Motor neuron (in vitro differentiated cells): ENCODE measurements at places on chromosomes 5 and 9.

DNA sequence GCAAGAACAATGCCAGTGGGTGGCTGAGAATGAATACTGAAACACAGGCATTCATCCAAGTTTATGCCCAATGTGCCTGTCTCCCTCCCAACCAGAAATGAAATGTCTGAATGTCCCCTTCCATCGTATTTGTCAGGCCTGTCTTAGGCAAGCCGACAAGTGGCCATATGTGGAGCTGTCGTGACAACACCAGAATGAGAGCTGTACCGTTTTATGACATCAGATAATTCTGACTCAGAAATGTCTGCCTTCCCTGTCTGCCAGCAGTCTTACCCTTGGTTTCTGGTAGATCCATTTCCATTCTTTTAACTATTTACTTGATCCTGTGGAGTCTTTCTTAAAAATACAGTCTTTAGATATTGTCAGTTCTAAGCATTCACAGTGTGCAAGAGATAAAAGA lies 211.8 kb downstream of the NR3C1 start:
- ATAC-seq: no peak

GRCh38 chr9:89436963-89437625 lies 60.8 kb downstream of the SEMA4D start:
- ATAC-seq: no peak

- ATAC-seq: no peak
These were observed 271.3 kb downstream of the ZSWIM6 start for GRCh38 chr5:61603211-61603908.

- ATAC-seq: peak; percentile 92
These were observed at the start of gene GLIPR2 for GRCh38 chr9:36136272-36136893. Gene GLIPR2 (plus strand): TSS chr9:36136733. CDS start chr9:36136779, 46 bp downstream.

DNA sequence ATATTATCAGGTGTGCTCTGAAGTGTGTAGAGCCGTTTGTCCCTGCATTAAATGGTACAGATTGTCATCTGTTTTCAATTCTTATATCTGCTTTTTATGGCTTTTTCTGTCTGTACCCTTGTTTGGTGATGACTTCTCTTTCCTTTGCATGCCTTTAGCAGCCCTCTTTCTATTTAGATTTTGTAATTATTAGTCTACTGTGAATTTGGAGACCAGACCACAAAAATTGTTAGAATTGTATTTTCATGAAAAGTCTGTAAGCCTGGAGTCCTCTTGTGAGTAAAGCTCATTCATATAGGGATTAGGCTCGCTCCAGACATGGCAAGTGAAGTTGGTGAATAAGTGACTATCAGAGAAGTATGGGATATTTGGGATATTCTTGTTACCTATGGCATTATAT lies 41.7 kb downstream of the NFX1 start:
- ATAC-seq: no peak

GRCh38 chr5:135063511-135064234 lies 29.6 kb upstream of the PITX1 start:
- ATAC-seq: no peak

DNA sequence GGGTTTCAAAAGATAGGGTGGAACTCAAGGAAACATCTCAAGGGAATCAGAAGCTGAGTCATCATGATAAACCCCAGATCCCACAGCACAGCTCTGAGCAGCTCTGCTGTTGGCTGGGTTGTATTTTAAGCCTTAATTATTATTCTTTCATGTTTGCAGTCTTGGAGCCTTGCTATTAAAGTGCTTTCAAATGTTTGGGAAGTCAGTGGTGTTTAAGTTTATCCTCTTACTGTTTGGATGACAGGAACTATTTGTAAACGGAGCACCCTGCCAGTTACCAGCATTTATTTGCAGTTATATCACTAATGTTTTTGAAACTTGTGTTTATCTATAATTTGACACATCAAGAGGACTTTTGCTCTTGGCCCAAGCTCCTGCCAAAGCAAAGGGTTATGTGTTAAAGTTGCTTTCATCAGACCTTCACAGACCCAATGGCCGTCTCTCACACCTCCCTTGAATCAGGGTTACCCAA lies 141.1 kb upstream of the SPDL1 start:
- peak; percentile 57 for ATAC-seq

GRCh38 chr9:3497401-3497800 lies 28.4 kb downstream of the RFX3 start:
- ATAC-seq: peak; percentile 53

DNA sequence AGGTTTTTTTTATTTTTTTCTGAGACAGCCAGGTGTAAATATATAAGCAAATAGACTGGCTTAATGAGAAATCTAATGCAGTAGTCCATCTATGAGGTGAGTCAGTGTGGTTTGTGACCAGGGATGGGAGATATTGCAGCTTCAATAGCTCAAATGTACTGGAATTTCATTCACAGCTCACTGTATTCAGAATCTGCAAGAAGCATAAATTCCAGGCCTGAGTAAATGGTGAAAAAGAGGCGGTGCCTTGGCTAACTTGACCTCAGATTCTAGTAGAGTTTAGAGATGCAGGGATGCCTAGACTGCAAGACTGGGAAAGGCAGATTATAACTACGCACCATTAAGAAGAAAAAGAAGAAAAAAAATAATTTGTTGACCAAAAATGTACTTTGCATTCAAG lies 151.9 kb upstream of the SMC2 start:
- ATAC-seq: no peak

DNA sequence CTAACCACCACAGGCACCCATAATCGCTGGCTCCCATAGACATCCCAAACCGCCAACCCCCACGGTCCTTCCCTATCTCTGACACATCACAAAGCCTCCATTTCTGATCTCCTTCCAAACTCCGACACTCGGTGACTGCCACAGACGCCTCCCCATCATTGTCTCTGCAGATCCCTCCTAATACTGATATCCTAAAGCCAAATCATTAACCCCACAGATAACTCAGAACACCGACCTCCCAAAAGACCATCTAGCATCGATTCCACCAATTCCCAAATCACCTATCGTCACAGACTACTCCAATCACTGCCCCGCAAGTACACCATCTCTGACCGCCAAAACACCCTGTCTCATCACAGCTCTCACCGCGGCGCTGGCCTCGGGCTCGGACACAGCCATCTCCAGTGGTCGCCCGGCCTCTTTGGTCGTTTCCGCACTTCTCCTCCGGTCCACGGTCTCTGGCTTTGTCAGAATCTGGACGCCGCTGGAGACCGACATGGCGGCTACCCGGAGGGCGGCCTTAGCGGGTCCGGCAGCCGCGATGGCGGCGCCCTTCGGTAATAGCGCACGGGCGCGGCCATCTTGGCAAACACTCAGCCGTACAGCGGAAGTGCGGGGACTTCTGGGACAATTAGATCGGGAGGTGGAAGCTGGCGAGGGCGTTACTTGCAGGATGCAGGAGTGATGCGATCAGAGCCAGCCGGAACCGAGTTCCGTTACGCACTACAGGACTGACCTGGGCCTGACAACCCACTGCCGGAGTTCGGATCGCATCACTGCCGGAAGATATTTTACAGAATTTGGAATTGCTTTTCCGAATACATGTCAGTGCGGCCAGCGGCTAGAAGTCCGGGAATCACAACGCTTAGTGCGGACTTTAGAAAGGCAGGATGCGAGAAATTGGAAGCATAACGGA lies at the start of gene ZFP37:
TSS of gene ZFP37 (minus strand) at position 534 of the 916 bp plus-strand sequence. CDS start at position 498, 36 bp downstream.
- ATAC-seq: peak; percentile 98

DNA sequence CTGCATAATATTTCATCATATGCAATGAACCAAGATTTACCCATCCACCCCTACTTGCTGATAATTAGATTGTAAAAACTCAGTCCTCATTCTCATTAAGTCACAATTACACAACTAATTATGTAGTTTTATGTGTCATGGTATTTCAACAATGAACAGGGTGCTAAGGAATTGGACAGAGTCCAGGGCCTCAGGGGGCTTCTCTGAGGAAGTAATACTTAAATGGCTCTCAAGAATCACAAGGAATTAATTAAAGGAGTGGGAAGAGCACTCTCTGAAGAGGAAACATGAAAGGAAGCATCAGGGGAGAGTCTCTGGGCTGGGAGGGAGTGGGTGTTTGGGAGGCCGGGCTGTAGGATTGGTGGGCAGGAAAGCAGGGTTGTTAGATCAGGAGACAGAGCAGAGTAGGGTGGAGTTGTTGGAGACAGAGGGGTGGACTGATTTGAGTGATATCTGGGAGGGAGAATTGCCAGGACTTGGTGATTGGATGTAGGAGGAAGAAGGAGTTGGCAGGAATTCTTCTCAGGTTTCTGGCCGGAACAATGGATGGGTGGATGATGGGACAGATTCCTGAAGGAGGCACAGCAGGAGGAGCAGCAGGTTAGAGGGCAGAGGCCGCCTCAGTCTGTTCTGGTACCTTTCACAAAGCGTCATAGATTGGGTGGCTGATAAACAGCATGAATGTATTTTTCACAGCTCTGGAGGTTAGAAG lies 23.0 kb upstream of the NSG2 start:
- ATAC-seq: no peak

GRCh38 chr9:75438716-75439115 lies 350.4 kb downstream of the OSTF1 start:
- ATAC-seq: no peak

- ATAC-seq: no peak
These were observed 3.9 kb upstream of the MGAT1 start for GRCh38 chr5:180806351-180807011.

DNA sequence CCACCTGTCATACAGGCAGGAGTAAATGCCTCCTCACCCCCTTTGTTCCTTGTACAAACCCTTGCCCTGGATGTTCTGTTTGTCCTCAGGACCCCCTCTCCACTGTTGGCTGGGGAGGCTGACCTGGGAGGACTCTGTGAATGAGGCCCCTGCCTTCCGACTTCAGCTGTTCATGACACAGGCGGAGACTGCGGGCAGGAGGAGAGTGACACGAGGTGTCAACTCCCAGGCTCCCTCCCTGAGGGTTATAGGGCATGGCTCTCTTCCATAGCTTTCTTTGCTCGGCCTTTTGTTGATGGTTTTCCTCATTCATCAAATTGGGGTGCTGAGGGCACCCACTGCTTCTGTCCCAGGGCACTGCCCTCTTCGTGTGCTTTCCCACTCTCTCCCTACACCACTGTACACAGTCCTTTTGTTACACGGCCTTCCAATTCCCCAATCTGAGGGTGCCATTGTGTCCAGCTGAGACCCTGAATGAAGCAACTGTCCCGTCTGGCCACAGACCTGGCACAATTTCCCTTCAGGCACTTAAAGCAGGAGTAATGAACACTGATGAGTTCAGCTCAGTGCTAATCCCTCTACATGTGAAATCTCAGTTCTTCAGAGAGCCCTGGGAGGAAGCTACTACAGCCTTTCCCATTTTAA lies 33.8 kb downstream of the KCNIP1 start:
- no peak for ATAC-seq

- peak; percentile 85 for ATAC-seq
These were observed at the start of gene TMEM215 for GRCh38 chr9:32783168-32783891. Gene TMEM215 (plus strand): TSS chr9:32783540. CDS start chr9:32784184, 644 bp downstream.

- ATAC-seq: no peak
These were observed 99.6 kb downstream of the LURAP1L start for GRCh38 chr9:12874395-12874794.

DNA sequence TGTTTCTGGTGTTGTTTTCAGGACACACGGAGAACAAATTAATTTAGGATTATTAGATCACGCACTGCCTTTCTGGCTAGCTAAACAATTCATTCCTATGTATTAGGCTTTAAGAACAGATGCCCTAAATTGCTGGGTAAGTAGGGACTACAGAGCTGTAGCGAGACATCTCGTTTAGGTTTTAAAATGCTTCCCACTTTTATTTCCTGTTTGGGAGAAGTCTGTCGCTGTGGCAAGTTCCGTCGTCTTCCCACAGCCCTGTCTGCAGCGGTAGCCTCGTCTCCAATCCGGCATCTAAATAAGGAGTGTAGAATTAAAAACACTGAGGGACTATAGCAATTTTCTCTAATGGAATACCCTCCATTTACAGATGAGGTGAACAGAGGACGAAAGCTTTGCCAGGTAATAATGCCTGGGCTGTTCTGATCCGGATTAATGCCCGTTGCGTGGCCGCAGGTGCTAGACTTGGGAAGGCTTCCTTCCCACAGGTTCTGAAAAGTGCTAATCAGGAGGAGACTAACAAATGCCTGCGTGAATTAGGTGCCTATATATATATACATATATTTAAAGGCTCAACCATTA lies 1.3 kb upstream of the TRIM36 start:
- ATAC-seq: no peak

DNA sequence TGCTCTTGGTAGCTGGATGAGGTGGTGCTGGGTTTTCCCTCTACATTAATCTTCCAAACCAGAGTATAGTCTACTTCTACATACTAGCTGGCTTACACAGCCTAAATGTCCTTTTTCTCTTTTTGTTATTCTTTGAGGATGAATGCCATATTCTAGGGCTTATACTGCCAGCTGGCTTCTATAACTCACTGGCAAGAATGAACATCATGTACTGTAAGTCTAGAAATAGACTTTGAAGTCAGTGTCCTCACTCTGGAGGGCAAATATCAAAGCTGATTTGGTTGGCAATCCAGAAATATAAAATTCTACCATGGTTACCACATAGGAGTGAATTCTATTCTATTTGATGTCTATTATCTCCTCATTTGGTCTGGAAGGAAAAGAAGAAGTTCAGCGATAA lies 251.7 kb upstream of the TYRP1 start:
- ATAC-seq: no peak

DNA sequence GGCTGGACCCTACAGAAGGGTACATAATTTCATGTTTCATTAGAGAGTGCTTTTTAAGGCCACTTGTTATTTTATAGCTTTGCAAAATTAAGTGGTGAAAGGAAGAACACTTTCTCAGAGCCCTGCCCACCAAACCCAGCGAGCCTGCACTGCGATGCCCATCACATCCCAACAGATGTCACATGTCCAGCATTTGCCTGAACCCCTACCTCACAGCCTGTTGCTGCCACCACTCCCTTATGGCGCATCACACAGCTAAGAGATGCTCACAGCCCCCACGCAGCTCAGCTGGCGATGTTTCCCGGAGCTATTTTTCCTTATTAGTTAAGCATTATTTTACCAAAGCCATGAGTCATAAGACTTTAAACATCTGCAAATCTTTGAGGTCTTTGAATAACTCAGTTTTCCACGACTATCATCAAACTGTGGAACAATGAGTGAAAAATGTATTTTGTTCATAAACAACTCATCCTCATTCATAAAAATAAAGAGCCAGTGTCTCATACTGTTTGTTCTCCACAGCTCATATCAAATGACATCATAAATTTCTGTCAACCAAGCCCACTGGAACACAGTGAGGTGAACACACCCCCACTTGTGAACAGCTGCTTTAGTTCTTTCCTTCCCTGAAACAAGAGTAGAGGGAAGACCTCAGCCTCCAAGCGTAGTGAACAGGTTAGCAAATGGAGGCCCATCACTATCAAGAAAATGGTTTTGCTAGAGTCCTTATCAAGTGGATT lies 104.9 kb downstream of the SYK start:
- ATAC-seq: no peak

DNA sequence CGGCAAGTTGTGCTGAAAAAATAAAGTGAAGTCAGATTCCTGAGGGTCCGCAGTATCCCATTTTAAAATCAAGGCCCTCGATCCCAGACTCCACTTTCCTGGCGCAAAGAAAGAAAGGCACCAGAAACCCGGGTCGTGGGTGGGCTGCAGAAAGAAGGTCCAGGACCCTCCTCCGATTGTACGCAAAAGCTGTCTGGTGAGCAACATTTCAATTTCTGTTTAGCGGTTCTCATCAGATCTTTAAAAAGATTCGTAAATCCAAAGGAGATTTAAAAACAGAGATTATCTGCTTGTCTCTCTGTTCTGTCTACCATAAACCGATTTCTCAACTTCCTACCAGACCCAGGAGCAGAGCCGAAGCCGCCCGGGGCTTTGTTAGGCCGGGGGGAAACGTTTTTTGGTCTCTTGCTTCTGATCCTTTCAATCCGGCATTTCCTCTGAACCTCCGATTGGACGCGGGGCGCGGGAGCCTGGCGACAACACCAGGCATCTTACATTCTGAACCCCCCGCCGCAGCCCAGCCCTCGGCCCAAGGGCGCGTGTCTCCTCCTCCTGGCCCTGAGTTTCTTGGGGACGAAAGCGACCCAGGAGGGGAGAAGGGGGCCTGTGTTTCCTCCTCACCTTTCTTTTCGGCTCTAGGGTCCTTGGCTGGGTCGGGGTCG lies 746 bp downstream of the NKX2-5 start:
- ATAC-seq: no peak
